ENCODE measurements at places on chromosomes 2 and 18. TPM values are rescaled to one million over a fixed set of nuclear protein-coding genes. Genes with fewer than 3 reads are reported as not detected.

DNA sequence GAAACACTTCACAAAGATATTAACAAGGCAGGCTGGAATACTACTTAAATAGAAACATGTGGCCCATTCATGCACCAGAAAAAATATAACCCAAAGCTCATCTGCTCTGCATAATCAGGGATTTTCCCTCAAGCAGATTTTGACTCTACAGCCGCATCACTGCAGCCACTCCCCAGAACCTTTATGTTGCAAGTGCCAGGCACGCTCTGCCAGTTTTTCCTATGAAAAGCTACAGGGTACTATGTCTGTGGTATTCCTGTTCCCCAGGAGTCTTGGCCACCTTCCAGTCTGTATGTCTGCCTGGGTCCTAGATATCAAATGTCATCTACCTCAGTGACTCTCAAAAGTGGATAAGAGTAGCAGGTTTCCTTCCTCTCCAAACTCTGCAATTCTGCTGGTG, 3.8 kb downstream of the COA5 start:
- no peak for DNase-seq

- DNase-seq: no peak
These were observed 329.5 kb downstream of the CDH2 start for GRCh38 chr18:27847412-27847811.

DNA sequence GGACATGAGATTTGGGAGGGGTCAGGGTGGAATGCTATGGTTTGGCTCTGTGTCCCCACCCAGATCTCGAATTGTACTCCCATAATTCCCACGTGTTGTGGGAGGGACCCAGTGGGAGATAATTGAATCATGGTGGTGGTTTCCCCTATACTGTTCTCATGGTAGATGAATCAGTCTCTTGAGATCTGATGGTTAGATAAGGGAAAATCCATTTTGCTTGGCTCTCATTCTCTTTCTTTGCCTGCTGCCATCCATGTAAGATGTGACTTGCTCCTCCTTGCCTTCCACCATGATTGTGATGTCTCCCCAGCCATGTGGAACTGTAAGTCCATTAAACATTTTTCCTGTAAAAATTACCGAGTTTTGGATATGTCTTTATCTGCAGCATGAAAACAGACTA, 80.9 kb upstream of the GALNT5 start:
- no peak for DNase-seq

GRCh38 chr18:48363175-48363574, 46.0 kb downstream of the ZBTB7C start:
- DNase-seq: no peak

DNA sequence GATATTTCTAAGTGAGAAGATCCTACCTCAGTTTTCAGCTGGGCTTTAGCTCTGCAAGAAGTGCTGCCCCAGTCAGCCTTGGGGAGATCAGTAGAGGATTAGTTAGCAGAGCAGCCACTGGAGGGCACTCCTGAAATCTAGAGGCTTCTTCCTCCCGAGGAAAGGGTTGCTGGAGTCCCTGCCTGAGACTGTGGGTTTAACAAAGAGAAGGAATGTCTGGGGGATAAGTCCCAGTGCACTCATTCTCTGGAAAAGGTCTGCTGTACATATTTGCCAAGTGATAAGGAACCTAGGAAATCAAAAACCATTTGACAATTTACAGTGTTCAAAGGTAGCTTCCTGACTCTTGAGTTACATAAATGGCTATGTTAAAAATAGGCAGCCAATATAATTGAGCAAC, 207.2 kb downstream of the SLC8A1 start:
- peak; percentile 37 for DNase-seq

GRCh38 chr2:136901732-136902131, 136.4 kb downstream of the THSD7B start:
- no peak for DNase-seq

- no peak for DNase-seq
These were observed 577 bp upstream of the TANC1 start for GRCh38 chr2:158967731-158968395.

LRRC30 gene
- not detected for total RNA-seq

GRCh38 chr2:127004893-127005600, 101.9 kb downstream of the BIN1 start:
- DNase-seq: no peak

RANBP2 gene
- 87.0 TPM for total RNA-seq

GRCh38 chr2:164948540-164948939, 6.8 kb downstream of the SLC38A11 start:
- DNase-seq: no peak

GRCh38 chr2:40321822-40322221, 130.1 kb downstream of the SLC8A1 start:
- no peak for DNase-seq

DOK6 gene
- 17.2 TPM for total RNA-seq

SS18 gene
- 61.4 TPM for total RNA-seq

CBLN2 gene
- total RNA-seq: not detected

All from HepG2 (cell line).